ENCODE measurements at places on chromosomes 12 and 14.
A peak's percentile ranks its signal among the peaks of the same experiment; 100 is the strongest.

- peak; percentile 42 for DNase-seq
These were observed 1.9 kb downstream of the CCDC184 start for GRCh38 chr12:48185181-48185919.

DNA sequence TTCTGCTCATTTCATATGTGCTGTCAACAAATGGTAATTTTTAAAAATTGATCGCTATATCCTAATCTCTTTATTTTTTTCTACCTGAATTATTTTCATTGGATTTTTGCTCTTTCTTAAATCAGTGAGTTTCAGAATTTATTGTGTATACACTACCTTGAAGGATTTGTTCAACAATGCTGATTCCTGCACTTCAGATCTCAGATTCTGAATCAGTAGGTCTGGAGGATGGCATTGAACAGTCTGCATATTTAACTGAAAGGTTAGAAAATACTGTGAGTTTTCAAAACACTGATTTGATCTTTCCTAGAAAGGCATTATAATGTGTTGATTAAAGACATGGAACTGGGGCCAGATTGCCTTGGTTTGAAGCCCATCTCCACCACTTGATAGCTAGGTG lies 1.6 kb downstream of the G2E3 start:
- no peak for DNase-seq

- no peak for DNase-seq
These were observed 13.6 kb upstream of the GSG1 start for GRCh38 chr12:13117029-13117428.

GRCh38 chr12:124603831-124604251 lies 36.4 kb upstream of the NCOR2 start:
- no peak for DNase-seq

DNA sequence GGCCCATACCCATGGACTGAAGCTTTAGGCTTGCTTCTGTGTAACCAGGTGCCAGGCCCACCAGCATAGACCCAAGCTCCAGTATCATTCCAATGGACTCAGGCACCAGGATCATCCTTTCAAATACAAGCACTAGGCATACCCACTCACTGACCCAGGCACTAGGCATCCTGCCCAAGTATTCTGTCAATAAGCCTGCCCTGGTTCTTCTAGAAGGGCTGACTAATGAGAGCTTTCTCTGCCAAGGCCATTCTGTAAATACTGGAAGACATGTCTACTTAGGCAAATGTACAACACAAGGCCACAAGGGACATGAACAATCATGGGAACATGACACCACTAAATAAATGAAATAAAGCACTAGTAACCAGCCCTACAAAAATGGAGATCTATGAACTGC lies 352.2 kb downstream of the FSCB start:
- no peak for DNase-seq

GRCh38 chr12:45076417-45077026 lies 25.6 kb upstream of the DBX2 start:
- DNase-seq = no peak

DNA sequence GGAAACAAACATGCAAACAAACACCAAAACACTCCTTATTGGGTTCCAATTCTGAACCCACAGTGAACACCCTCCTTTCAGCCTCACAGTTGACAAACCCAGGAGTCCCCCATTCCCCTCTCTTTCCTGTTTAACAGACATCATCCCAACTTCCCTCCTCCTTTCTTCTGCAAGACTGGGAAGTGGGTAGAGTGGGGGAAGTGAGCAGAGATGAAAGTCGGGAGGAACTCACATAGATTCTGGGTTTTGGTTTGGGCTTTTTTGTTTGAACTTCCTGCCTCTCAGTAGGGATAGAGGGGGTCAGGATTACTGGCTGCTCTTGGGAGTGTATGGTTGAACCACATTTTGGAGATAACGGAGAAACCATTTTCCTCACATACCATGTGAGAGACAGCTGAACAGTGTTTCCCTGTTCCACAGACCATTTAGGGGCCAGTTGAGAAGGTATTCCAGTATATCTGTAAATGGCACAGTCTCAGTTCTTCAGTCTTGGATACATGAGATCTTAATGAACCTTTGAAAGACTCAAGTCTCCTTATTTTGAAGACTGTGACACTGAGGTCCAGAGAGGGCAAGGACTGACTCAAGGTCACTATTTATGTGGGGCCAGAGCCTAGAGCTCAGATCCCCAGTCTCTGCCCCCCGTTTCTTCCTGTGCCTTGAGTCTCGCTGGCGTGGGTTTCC lies 3.9 kb upstream of the GPR84 start:
- no peak for DNase-seq

GRCh38 chr12:111580119-111580425 lies 19.0 kb downstream of the ATXN2 start:
- no peak for DNase-seq

- DNase-seq = peak; percentile 91
These were observed 52.9 kb downstream of the ANO6 start for GRCh38 chr12:45268672-45269411.

GRCh38 chr12:130796985-130797686 lies 41.9 kb downstream of the STX2 start:
- DNase-seq = no peak

DNA sequence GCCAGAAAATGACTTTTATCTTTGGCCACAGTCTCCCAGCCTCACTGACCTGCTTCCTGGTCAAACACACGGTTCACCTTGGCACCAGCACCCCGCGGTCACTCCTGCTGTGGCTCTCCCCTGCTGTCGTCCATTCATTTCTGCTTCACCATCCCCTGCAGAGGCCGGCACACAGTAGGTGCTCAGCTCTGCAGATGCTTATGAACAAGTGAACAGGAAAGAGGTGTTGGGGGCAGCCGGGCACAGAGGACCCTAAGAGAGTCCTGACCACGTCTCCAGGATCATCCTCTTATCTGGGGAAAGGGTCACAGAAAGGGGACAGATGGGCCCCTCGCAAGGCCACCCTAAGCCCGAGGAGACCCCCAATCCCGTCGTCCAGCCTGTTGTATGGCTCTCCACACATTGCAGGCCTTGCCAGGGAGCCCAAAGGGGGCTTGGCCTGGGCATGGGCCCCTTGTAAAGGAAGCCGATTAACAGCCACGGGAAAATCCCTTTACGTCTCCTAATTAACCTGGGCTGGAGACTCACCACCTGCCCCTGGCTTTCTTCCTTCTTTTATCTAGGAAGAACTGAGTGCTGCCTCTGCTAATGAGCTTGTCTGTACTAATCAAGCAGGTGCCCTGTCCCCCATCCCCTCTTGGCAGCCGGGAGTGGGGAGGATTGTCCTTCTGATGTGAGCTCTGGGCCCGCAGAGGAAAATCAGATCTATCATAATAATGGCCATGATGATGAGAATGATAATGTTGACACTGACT lies 119.2 kb downstream of the AACS start:
- DNase-seq = no peak

GRCh38 chr14:75331471-75331870 lies 52.8 kb downstream of the FOS start:
- no peak for DNase-seq

DNA sequence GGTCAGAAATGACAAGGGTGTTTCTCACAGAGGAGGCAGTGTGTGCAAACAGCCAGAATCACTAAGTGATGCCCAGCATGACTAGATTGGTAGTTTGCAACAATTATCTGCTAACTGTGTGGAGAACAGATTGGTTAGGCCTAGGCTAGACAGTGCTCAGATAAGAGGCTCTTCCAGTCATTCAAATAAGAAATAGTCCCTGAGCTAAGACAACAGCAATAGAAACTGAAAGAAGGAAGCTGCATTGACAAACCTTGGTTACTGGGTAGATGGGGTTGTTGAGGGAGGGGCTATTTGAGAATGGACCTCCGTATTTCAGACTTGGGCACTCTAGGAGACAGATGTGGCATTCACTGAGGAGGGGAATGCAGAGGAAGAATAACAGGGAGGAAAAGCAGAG lies 255.0 kb upstream of the NPAS3 start:
- no peak for DNase-seq

- no peak for DNase-seq
These were observed 158.5 kb upstream of the ATXN7L3B start for GRCh38 chr12:74379114-74379513.

GRCh38 chr12:530821-531220 lies 71.1 kb downstream of the B4GALNT3 start:
- no peak for DNase-seq

GRCh38 chr12:28872654-28873268 lies 276.3 kb upstream of the FAR2 start:
- DNase-seq = peak; percentile 69

GRCh38 chr14:22448035-22448904 lies 140.8 kb downstream of the DAD1 start:
- no peak for DNase-seq

DNA sequence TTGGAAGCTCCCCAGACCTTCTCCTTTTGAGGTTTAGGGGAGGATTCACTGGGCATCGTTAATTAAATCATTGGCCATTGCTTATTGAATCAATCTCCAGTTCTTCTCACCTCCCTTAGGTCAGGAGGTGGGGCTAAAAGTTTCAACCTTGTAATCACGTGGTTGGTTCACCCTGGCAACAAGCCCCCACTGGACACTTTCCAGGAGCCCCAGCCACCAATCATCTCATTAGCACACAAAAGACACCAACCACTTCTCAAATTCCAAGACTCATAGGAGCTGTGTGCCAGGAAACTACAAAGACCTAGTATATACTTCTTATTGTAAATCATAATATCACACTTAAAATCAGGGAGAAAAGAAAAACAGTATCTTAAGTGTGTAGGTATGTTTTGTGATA lies 94.6 kb upstream of the PLEKHA5 start:
- DNase-seq = no peak

DNA sequence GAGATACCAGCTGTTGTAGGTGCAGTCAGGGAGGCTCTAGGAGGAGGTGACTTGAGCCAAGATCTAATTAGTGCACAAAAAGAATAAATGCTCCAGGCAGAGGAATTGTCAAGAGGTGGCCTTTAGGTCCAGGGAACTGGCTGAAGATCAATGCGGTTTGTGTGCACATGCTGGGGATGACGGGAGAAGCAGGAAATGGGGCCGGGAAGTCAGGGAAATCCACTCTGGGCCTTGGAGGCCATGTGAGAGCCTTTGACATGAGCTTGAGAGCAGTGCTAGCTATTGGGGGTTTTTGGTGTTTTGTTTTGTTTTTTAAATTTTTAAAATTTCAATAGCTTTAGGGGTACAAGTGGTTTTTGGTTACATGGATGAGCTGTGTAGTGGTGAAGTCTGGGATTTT lies 67.4 kb downstream of the MVK start:
- no peak for DNase-seq

DNA sequence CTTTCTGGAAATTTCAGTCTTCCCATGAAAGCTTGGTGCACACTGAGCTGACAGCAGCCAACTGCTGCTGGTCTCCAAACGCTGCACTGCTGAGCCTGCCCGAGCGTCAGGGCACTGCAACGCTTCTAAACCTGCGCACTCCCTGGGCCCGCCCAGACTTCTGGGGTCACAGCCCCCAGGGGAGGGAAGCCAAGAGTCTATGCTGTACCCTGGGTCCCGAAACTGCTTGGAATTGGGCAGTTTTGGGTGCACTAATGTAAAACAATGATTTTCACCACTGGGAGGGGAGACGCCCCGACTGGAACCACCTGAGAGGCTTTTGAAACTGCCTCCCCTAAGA lies 32.0 kb downstream of the CCDC92 start:
- DNase-seq = no peak

GRCh38 chr12:88914967-88915366 lies 334.7 kb upstream of the KITLG start:
- DNase-seq = no peak
